Activated CD4-positive, alpha-beta T cell treated with anti-CD3 and anti-CD28 coated beads, Interleukin-2, amount 10 ng/mL, durations not matched to agents 24 days and 14 days (primary cell): ENCODE measurements at places on chromosomes 11 and 22. TPM values are rescaled to one million over a fixed set of nuclear protein-coding genes. Genes with fewer than 3 reads are reported as not detected.

TOP3B gene
- total RNA-seq = 48.0 and 48.6 TPM in 2 replicates

OR52H1 gene
- total RNA-seq = not detected in 2 replicates

DNA sequence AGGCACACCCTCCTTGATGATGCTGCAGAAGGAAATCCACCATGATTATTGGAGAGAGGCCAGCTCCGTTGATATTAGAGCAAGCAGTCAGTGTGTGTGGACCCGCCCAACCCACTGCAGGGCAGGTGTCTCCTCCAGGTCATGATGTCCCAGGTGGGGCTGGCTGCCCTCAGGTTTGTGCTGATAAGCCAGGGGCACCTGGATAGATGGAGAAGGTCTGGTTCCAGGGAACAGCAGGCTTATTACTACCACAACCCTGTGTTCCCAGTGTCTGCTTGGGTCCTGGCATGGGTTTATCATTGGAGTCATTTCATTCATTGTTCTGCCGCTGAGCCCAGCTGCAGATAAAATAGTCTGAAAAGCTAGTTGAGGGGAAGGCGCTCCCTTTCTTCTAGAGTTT, 181.1 kb upstream of the NECTIN1 start:
- no peak for DNase-seq

DNA sequence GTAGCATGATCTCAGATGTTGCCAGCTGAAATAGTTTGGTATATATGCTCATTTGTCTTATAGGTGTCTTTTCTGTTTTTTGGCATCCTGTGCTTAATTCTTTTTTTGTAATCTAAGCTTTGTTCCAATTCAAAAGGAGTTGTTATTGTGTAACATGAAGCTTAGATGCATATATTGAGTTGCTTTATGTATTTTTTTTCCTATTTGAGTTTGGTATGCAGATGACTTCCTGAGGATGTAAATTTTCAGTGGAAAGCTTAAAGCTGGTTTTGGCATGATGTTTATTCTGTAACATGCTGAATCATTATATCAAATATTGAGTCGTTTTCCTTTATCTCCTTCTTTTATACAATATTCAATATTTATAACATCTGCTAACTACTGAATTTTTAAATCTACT, 69.4 kb downstream of the DDX10 start:
- DNase-seq = no peak
